GM12891 (cell line): ENCODE measurements at places on chromosomes 2 and 18.

GRCh38 chr18:9571546-9571945 is 42.8 kb downstream of the PPP4R1 start:
- no peak for DNase-seq

DNA sequence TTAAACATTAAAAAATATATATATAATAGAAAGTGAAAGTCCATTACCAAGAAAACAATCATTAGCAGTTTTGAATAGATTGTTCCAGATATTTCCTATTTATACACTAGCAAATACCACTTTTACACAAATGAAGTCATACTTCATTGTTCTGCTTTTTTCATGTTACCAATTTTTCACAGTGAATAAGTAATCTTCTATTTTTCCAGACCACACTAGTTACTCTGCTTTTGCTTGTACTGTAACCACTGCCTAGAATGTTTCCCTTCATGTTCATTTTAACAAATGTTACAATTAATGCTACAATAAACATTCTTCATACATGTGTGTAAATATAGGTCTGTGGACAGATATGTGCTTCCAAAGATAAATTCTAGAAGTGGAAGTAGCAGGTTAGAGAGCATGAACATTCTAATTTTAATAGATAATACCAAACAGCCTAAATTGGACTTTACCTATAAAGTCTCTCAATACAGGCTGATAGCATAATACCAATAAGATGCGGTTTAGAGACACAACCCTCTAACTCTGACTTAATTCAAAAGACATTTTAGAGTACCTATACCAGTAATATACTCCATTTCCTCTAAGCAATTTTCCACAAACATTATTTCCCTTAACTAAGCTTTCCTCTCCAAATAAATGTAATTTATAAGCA is 17.0 kb downstream of the ITSN2 start:
- DNase-seq, result no peak

DNA sequence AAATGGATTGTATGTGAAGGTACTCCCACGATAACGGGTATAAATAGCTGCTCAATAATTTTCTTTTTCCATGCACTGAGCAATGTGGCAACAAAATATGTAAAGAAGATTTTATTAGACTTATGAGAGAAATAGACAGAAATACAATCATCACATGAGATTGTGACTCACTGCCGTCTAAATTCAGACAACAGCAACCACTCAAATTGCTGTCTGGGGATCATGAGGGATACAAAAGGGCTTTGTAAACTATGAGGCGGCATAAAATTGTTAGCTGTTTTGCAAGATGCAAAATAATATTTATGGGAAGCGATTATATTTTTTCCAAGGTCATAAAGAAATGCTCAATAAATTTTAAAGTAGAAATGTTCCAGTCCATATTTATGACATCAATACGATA is 259.1 kb upstream of the AGAP1 start:
- no peak for DNase-seq

DNA sequence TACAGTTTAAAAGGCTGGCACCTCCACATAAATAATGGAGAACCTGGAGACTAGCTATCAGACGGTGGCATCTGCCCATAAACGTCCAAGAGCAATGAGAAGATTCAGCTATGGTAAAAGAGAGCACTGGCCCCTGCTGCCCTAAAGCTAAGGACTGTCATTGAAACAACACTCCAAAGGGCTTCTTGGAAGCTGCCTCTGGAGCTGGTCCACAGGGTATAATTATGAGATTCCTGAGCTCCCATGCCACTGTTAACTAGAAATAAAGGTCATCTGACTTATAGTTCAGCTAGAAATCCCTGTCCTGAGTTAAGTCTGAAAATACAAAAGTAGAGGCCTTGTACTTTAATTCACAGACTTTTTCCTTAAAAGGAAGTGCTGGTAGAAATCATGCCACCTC is 39.9 kb upstream of the RBMS1 start:
- no peak for DNase-seq

DNA sequence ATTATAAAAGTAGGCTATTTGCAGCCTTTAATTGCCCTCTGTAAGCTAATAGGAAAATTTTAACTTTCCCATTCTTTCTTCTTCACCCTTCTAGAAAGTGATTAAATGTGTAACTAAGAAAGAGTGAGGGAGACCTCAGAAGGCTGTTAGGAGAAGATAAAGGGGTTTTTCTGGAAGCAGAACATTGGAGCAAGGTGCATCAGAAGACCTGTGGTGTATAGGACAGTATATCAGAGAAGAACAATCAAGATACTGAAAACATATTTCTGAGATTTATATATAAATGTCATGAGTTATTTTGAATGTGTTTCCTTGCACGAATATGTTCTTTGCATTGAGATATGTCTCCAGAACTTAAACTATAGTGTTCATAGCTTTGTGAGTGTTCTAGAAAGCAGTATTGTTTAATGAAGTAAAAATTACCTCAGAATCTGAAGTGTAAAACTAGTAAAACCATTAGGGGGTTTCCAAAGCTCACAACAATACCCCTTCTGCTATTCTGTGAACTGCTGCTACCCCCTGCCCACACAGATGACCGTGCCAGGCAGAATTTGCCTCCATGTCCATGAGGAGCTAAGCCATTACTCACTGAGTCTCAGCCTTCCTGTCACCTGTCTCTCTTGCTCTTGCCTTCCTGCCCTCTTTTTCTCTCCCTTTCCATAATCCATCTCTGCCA is 537.9 kb downstream of the EPHA4 start:
- no peak for DNase-seq

DNA sequence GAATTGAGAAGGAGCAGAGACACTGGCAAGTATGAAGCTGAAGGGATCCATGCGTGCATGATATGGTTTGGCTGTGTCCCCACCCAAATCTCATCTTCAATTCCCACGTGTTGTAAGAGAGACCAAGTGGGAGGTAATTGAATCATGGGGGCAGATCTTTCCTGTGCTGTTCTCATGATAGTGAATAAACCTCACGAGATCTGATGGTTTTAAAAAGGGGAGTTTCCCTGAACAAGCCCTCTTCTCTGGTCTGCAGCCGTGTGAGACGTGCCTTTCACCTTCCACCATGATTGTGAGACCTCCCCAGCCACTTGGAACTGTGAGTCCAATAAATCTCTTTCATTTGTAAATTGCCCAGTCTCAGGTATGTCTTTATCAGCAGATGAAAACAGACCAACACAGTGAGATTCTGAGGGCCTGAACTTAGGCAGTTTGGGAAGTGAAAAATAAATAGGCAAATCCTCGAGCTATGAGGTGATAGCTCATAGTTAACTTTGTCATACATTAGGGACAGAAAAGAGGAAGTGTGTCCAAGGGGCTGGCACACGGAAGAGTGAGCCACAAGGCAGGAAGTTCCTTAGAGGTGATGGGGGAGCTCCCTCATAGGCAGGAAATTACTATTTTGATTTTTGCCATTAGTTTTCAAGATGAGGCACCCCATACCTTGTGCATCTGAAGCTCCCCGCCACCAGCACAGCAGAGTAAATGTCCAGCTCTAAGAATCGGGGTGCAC is 658.8 kb upstream of the ID2 start:
- DNase-seq, result no peak

DNA sequence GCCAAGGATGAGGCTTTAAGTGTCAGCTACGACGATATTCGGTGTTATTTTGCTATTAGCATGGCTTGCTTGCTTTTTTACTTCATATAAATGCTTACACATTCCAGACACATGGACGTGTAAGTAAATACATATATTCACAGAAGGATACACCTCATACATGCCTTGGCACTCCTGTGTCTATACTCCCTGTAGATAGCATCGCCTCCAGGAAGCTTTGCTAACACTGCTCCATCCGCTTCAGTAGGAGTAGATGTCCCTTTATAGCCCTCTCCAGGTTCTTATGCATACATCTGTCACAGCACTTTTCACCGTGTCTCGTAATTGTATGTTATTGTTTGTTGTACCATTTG is 27.5 kb upstream of the KCTD1 start:
- DNase-seq, result no peak

GRCh38 chr2:128306081-128306930 is 12.4 kb downstream of the HS6ST1 start:
- no peak for DNase-seq

GRCh38 chr2:168515502-168515901 is 59.4 kb downstream of the CERS6 start:
- DNase-seq, result no peak

DNA sequence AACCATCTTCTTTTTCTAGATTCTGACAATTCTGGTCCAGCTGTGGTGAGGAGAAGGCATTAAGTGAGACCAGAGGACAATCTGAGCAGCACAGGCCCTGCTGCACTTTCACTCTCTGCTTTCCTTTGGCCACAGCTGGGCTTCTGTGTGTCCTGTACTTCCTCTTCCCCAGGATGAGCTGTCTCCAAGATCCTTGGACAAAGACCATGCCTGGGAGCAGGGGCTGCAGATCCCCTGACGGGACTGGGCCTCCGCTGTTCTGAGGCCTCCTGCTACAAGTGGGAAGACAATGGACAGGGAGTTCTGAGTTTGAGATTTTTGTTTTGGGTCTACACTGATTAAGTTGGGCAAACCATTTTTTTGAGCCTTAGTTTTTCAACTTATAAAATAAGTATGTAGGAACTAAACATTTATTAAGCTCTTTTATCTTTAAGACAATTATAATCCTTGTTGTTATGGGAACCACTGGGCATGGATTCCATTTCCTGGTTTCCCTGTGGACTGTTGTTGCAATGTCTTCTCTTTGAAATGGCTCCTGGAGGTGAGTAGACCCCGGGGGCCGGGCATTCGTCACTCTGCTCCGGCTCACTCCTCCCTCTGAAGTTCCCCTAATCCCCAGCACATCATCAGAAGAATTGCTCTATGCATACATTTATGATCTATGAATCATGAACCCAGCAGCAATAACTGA is 266.6 kb downstream of the ACTR3 start:
- no peak for DNase-seq

DNA sequence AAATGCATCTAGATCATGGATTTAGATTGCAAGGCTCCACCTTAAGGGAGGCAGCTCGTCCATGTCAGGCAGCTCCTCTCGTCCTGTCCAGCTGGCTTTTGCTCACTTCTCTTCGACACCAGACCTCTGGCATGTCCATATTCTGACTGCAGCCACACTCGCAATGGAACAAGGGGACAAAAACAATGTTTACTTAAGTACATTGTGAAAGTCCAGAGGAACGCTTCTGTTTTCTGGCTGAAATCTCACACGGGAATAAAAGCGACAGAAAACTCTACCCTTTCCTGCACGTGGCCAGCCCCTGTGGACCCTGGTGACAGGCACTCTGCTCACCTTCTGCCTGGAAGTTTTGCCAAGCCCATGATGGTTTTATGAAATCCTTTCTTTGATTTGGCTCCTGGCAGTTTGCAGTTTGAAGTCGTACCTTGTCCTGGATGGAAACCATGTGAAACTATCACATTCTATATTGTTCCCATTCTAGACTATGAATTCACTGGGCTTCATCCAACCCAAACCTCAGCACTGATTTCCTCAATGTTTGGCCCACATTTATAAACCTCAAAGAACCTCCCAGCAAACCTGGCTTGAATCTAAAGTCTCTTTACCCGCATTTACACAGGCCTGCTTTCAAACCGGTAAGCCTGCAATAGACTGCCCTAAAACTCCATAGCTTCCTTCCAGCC is 134.3 kb upstream of the PIEZO2 start:
- no peak for DNase-seq

DNA sequence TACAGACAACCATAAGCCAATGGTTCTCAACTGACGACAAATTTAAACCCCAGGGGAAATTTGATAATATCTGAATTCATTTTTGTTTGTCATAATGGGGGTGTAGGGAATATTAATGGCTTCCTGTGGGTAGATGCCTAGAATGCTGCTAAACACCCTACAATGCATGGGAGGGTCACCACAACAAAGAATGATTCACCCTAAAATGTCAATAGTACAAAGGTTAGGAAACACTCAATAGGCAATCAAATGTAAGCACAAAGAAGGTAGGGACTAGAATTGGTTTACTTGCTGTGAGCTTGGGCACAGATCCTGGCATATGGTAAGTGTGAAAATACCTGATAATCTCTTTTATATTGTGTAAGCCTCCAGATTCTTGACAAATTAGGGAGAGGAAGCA is 20.1 kb upstream of the FANCL start:
- DNase-seq, result no peak

- DNase-seq, result no peak
Measured at GRCh38 chr2:215419769-215420470, 15.9 kb downstream of the FN1 start.

GRCh38 chr18:63302220-63302619 is 17.3 kb downstream of the BCL2 start:
- DNase-seq, result no peak

- DNase-seq, result no peak
Measured at GRCh38 chr2:233817361-233817911, 36.9 kb downstream of the HJURP start.

DNA sequence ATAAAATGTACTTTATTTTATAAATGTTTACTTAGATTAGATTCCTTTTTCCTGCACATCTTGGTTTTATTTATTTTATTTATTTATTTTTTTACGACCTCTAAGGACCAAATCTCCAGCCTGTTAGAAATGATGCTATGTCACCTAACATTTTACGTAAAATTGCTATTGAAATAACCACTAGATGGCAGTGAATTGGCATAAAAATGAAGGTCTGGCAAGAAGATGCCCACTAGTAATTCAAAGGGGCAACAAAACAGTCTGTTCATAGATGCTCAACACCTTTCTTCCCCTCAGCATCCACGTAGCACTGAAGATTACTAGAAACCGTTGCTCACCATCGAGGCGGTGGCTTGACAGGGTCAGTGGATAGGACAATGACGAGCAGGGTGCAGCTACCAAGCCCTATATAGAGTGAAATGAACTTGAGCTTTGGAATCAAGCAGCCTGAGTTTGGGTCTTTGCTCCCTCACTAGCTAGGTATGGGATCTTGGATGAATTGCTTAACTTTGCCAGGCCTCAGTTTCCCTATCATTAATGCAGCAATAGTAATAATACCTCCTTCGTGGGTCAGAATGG is 128.7 kb upstream of the L3MBTL4 start:
- no peak for DNase-seq

- no peak for DNase-seq
Measured at GRCh38 chr2:160334028-160334741, 134.1 kb upstream of the ITGB6 start.

DNA sequence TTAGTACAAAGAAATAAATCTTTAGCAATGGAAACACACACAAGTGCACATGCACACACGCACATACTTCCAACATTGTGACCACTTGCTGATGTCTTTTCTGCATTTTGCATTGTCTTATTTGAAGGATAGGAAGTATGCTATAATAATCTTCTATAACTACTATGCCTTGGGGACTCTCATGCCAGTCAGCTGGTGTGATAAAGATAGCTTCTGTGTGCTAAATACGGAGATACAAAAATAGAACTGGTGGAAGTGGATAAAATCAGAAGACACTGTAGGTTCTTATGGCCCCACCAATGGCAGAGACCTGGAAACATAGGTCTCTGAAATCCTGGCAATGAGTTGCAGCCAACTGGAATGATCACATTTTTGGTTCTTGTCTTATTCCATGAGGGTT is 31.5 kb upstream of the RASGRP3 start:
- DNase-seq, result no peak
